WTC11 (cell line): ENCODE measurements at places on chromosomes 7 and 10.

DNA sequence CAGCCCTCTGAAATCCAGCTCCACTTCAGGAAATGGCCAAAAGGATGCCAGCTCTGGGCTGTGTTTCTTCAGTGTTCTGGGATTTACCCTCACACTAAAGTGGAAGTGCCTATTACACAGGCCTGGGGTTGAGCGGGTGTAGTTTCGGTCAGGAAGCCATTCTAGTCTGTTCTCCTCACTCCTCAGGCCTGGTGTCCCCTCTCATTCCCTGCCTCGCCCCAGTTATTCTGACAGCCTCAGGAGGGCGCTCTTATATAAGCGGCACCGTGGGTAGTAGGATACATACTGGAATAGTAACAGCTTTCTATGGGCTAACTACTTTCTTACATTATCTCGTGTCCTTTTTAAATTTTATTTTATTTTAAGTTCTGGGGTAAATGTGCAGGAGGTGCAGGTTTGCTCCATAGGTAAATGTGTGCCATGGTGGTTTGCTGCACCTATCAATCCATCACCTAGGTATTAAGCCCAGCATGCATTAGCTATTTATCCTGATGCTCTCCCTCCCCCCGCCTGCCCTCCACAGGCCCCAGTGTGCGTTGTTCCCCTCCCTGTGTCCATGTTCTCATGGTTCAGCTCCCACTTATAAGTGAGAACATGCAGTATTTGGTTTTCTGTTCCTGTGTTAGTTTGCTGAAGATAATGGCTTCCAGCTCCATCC lies 12.2 kb upstream of the LGI1 start:
- DNase-seq: peak; percentile 68

GRCh38 chr7:27250557-27251070 lies 8.0 kb downstream of the EVX1 start:
- DNase-seq: no peak

GRCh38 chr7:137882261-137882668 lies 35.5 kb upstream of the DGKI start:
- DNase-seq: no peak

DNA sequence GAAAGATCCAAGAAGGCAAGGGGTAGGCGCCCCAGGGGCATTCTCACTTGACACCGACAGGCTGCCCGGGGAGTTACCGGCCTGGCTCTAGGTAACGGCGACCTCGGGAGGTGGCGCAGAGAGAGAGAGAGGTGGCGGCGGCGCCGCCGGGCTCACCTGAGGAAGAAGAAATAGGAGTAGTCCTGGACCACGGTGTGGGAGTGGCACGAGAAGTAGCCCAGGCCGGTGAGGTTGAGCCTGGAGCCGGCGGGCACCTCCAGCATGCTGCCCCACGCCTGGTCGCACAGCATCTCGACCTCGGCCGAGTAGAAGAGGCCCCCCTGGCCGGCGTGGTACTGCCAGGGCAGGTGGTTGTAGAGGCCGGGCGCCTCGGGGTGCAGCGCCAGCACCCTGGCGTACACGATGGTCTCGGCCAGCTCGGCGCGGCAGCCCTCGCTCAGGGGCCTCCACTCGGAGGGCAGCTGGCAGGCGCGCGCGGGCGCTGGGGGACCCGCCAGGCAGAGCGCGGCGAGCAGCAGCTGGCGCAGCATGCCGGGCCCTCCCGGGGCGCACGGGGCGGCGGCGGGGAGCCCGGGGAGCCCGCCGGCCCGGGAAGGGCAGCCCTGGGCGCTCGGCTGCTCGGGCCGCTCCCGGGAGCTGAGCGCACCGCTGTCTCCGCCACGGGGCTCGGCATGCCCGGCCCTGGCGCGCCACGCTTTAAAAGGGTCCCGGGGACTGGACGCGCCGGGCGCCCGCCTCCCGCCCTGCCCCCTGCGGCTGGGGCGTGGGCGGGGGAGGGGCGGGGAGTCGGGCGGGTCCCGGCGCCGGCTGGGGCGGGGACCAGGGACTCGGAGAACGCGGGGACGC lies at the start of gene CCDC3:
Gene CCDC3, minus strand, starts transcription at position 673 of the 846 bp plus-strand sequence. Its CDS starts 143 bp downstream, at position 530.
- DNase-seq: peak; percentile 61

DNA sequence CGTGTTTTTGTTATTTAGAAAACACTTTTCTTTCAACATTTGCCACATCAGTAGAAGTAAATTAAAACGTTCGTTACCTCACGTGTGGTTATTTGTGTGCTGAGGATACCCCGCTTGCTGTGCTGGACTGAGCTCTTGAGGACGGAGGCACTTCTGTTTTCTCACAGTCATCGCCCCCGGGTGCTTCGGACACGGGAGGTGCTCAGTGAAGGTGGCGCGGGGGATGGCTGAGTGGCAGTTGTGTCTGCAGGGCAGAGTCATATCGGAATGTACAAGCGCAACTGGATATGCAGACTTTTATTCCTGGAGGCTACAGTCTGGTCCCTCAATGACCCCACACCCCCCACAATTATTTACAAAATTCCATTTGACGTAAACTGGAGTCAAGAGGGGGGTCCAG lies 92.0 kb downstream of the DYNC2I1 start:
- no peak for DNase-seq

DNA sequence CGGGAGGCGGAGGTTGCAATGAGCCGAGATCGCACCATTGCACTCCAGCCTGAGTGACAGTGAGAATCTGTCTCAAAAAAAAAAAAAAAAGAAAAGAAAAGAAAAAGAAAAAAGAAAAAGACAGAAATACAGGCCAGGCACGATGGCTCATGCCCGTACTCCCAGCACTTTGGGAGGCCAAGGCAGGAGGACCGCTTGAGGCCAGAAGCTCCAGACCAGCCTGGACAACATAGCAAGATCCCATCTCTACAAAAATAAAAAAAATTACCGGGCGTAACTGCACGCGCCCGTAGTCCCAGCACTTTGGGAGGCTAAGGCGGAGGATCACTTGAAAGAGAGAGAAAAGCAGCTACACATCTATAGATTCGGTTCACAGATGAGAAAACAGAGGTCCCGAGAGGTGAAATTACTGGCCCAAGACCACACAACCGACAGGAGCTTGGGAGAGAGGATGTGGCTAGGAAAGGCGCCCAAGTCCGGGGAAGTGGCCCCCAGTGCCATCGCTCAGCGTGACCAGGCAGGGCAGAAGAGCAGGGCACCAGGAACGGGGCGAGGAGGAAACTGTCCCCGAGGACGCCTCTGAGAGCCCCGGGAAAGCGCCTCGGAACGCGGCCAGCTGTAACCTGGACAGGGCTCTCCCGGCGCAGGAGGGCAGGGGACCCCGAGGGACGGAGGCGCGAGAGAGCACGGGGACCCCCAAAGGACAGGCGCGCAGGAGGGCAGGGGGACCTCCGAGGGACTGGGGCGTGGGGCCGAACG lies 612 bp downstream of the SNX8 start:
- DNase-seq: no peak

- DNase-seq: peak; percentile 78
These were observed 563.6 kb upstream of the SEMA3D start for GRCh38 chr7:85750454-85750949.
